ENCODE measurements at places on chromosomes 1 and 21. TPM values are rescaled to one million over a fixed set of nuclear protein-coding genes. Genes with fewer than 3 reads are reported as not detected.

ANGPTL3 gene
- not detected for total RNA-seq

SFT2D2 gene
- 13.7 TPM for total RNA-seq

WNT3A gene
- not detected for total RNA-seq

NFYC gene
- 65.9 TPM for total RNA-seq

TNFRSF1B gene
- 13.7 TPM for total RNA-seq

LIN28A gene
- total RNA-seq, result not detected

SLFNL1 gene
- total RNA-seq, result 0.22 TPM

SHE gene
- total RNA-seq, result 11.0 TPM

CACNA1S gene
- total RNA-seq, result not detected

RNU1-3 gene
- total RNA-seq, result 9,391 TPM

LCE2B gene
- not detected for total RNA-seq

DEPDC1 gene
- total RNA-seq, result 0.56 TPM

ALX3 gene
- total RNA-seq, result not detected

LPAR3 gene
- 16.9 TPM for total RNA-seq

GBP2 gene
- total RNA-seq, result 11.1 TPM

CENPF gene
- total RNA-seq, result 1.4 TPM

TACSTD2 gene
- not detected for total RNA-seq

UTS2 gene
- not detected for total RNA-seq

TTLL7 gene
- 3.6 TPM for total RNA-seq

GBP5 gene
- 1.7 TPM for total RNA-seq

CFHR4 gene
- total RNA-seq, result not detected

MYOG gene
- not detected for total RNA-seq

PSRC1 gene
- 0.73 TPM for total RNA-seq

SIK1 gene
- 7.7 TPM for total RNA-seq

FCRL2 gene
- not detected for total RNA-seq

Measured in Right ventricle myocardium superior (tissue), 1 donor.